HepG2 (cell line): ENCODE measurements at places on chromosomes 6 and 20. TPM values are rescaled to one million over a fixed set of nuclear protein-coding genes. Genes with fewer than 3 reads are reported as not detected.
A peak's percentile ranks its signal among the peaks of the same experiment; 100 is the strongest.

GRCh38 chr6:14035071-14035847, 82.3 kb upstream of the CD83 start:
- no peak overlapping the region for H3K27ac ChIP-seq
- peaks cover 46% of the 10 kb centered on the region; the same call in 2 of the 3 replicates for H3K27me3 ChIP-seq
- no peaks in the 10 kb centered on the region for H3K36me3 ChIP-seq
- no peak for DNase-seq
- no peak overlapping the region for H3K4me3 ChIP-seq
- no peaks in the 10 kb centered on the region for H3K4me1 ChIP-seq

The MUC21 gene
- total RNA-seq, result not detected in 2 replicates

GRCh38 chr20:39800548-39800947, 838.4 kb downstream of the DHX35 start:
- DNase-seq, result no peak
- H3K36me3 ChIP-seq, result no peaks in the 10 kb centered on the region
- no peak overlapping the region for H3K4me3 ChIP-seq

GRCh38 chr6:650098-650497, 6.8 kb downstream of the HUS1B start:
- DNase-seq, result no peak
- no peaks in the 10 kb centered on the region for H3K27me3 ChIP-seq
- peaks cover 1% of the 10 kb centered on the region for H3K36me3 ChIP-seq
- H3K4me1 ChIP-seq, result no peaks in the 10 kb centered on the region
- no peak overlapping the region for H3K4me3 ChIP-seq

- no peak overlapping the region for H3K4me3 ChIP-seq
- peak; percentile 48 for DNase-seq
- H3K36me3 ChIP-seq, result peaks cover 82% of the 10 kb centered on the region
- H3K27ac ChIP-seq, result no peak overlapping the region
- peaks cover 33% of the 10 kb centered on the region for H3K4me1 ChIP-seq
- no peaks in the 10 kb centered on the region for H3K27me3 ChIP-seq
Observed at GRCh38 chr6:154410619-154411072, 54.0 kb upstream of the IPCEF1 start.

The POPDC3 gene
- 0.20 TPM in 1 of 2 replicates, not detected in the other for total RNA-seq

GRCh38 chr6:163319609-163320366, 94.7 kb upstream of the QKI start:
- H3K4me3 ChIP-seq, result no peak overlapping the region
- H3K27me3 ChIP-seq, result peaks cover 3% of the 10 kb centered on the region; the same call in 1 of the 3 replicates
- no peaks in the 10 kb centered on the region for H3K36me3 ChIP-seq
- H3K4me1 ChIP-seq, result peaks cover 7% of the 10 kb centered on the region
- DNase-seq, result no peak
- no peak overlapping the region for H3K27ac ChIP-seq

- no peaks in the 10 kb centered on the region for H3K4me1 ChIP-seq
Observed at GRCh38 chr6:153727885-153728284, 311.2 kb upstream of the OPRM1 start.

DNA sequence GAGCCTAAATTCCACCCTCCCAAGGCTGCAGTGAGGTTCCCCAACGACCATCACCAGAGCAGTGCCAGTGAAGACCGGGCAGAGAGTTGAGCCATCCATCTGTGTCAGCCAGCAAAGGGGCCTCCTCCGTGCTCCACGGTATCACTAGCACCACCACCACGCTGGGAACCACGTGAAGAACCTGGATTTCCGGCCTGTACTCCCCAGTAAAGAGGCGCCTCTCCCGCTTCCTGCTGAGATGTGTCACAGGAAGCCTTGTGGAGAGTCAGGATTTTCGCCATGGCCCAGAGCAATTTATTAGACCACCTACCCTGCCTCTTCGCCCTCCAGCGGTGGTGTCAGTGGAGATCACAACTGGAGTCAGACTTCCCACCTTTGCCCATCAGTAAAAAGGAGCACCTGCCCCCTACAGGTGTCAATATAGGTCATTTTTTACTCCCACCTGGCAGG, 28.8 kb downstream of the CPXM1 start:
- peak; percentile 26 for DNase-seq
- H3K4me3 ChIP-seq, result no peak overlapping the region
- H3K4me1 ChIP-seq, result peaks cover 15% of the 10 kb centered on the region
- no peaks in the 10 kb centered on the region for H3K36me3 ChIP-seq

DNA sequence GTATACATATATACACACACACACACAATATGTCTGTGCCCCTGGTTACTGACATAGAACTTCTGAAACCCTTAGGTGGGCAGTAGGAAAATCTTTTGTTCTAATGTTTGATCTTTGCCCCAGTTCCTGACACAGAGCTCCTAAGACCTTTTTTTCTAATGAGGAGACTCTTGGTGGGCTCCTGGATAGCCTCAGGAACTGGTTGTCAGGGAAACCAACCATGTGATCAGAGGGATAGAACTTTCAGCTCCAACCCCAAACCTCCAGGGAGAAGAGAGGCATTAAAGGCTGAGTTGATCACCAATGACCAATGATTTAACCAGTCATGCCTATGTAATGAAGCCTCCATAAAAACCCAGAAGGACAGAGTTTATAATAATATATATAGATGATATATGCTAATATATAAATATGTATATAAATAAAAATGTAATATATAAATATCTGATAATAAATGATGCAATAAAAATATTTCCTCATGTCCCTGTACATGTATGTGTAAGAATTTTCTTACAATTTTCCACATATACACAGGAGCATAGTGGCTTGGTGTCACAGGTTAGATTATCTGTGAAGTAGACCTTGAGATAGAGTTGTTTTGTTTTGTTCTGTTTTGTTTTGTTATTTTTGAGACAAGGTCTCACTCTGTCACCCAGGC, 93.3 kb downstream of the GPX5 start:
- no peaks in the 10 kb centered on the region for H3K36me3 ChIP-seq
- no peak for DNase-seq
- H3K4me1 ChIP-seq, result peaks cover 17% of the 10 kb centered on the region
- no peak overlapping the region for H3K27ac ChIP-seq
- H3K27me3 ChIP-seq, result no peaks in the 10 kb centered on the region
- H3K4me3 ChIP-seq, result no peak overlapping the region

The GGTLC1 gene
- total RNA-seq, result not detected in 2 replicates

- no peak overlapping the region for H3K4me3 ChIP-seq
- DNase-seq, result no peak
- H3K36me3 ChIP-seq, result no peaks in the 10 kb centered on the region
- no peaks in the 10 kb centered on the region for H3K4me1 ChIP-seq
Observed at GRCh38 chr20:24379484-24379927, 89.9 kb upstream of the SYNDIG1 start.

The GNRH2 gene
- total RNA-seq, result not detected in 2 replicates

DNA sequence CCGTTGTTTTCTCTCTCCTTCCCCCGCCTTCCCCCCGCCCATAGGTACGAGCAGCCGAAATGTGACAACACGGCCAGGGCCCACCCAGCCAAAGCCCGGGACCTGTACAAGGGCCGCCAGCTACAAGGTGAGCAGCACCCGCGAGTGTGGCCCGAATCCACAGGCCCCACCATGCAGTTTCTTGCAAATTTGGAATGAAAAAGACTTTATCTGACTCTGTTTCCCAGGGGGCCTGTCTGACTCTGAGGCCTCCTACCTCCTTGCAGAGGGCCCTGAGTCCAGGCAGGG, 167.1 kb downstream of the SMOC2 start:
- no peak overlapping the region for H3K27ac ChIP-seq
- H3K27me3 ChIP-seq, result peaks cover 1% of the 10 kb centered on the region; the same call in 1 of the 2 replicates
- H3K4me3 ChIP-seq, result no peak overlapping the region
- H3K4me1 ChIP-seq, result no peaks in the 10 kb centered on the region
- no peaks in the 10 kb centered on the region for H3K36me3 ChIP-seq
